Omental fat pad (tissue), 4 donors: ENCODE measurements at places on chromosomes 11 and 22.

- no peak for DNase-seq
Observed at GRCh38 chr11:96335388-96335787, 7.6 kb downstream of the MAML2 start.

DNA sequence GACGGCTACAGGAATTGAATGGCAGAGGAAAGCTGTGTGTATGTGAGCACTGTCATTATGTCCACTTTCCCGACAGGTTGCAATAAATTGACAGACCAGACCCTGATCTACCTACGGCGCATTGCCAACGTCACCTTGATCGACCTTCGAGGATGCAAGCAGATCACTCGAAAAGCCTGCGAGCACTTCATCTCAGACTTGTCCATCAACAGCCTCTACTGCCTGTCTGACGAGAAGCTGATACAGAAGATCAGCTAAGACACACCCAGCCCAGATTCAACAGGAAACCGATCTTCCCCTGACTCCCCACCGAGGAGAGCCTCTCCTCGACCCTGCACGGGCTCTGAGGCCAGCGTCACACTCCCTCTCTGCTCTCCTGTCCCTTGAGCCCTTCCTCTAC lies 11.5 kb upstream of the GRK2 start:
- no peak for DNase-seq

DNA sequence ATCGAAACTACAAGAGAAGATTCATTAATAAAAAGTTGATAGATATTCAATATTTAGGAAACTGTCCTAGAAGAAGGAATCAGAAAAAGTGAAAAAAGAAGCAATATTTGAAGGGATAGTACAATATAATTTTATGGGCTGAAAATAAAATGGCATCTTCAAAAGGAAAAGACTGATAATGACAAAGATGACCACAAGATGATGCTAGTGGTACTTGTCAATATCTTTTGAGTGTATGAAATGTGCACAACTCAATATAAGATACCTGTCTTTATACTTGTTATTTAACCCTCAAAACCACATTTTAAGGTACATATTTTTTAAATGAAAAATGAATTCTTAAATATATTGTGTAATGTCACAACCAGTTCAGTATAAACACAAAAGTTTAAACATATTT lies 1059.6 kb upstream of the RAG2 start:
- DNase-seq: no peak

DNA sequence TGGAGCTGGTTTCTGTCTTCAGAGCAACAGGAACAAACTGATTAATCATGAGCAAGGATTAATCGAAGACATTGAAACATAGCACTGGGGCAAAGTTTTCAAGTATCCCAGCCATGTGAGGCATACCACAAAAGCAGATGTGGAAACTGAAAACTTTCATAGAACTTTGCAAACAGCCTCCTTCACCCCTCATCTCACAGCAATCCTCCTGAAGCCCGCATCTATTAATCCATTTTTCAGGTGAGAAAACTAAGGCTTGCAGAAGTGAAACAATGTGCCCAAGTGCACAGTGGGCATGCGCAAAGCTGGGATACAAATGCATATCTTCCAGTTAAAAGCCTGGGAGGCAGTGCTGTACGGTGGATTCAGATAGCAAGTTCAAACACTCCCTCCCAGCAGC lies 58.6 kb upstream of the HMGXB4 start:
- DNase-seq: no peak

DNA sequence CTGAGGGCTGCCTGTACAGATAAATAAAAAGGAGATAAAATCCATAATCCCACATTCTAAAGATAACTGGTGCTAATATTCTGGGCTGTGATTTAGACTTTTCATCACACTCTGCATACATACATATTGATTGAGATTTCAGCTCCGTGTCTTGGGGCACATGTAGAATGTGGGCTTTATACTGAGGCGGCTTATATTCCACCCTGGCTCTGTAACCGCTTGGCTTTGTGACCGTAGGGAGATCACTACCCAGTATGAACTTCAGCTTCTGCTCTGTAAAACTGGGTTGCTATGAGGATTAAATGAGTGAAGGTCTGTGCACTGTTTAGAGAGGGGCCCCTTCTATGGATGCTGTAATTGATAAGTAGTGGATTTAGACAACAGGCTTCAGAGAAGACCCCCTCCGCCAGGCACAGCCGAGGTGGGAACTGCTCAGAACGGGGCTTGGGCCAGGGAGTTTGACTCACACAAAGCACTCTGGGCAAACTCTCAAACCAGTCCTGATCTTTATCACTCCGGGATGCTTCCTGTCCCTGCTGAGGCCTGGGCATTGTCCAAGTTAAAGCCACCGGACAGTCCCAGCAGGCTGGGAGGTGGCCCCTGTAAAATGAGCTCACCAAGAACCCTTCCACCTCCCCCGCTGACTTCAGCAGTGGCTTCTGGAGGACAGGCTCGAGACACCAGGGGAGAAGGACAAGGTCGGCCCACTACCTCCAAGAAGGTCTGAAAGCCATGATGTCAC lies 17.2 kb downstream of the KIAA1671 start:
- DNase-seq: no peak

- no peak for DNase-seq
Observed at GRCh38 chr11:78248903-78249302, 60.2 kb downstream of the USP35 start.

- no peak for DNase-seq
Observed at GRCh38 chr11:101466352-101466751, 117.5 kb downstream of the TRPC6 start.

GRCh38 chr11:6771926-6772893 lies at the start of gene OR2AG2:
Gene OR2AG2, minus strand, starts transcription at chr11:6771976. Its CDS starts 3,019 bp downstream, at chr11:6768957.
- DNase-seq: no peak

GRCh38 chr11:101583251-101584128 lies at the start of gene TRPC6:
Gene TRPC6, minus strand, starts transcription at chr11:101584007. Its CDS starts 504 bp downstream, at chr11:101583503.
- no peak for DNase-seq

DNA sequence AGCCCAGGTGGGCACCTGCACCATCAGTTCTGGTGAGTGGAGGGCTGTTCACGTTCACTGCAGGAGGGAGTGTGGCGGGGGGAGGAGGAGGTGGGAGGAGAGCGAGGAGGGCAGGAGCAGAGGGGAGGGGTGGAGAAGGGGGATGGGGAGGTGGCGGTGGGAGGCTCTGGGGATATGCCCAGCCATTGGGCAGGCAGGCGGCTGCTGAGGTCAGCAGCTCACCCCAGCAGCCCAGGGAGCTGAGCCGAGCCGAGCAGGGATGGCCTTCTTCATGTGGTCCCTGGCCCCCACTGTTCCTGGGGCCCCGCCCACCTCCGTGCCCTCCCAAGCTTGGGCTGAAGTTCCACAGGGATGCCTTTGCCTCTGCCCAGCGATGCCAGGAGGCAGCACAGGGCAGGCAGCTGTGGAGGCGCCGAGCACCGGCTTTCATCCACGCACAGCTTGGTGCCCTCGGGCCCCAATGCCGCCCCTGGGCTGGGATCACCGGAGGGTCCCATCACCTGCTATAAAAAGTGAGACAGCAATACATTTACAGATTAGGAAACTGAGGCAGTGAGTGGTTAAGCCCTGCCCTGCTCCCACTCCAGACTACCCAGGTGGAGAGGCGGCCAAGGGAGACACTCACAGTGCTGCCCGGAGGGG lies 21.6 kb downstream of the RTN4R start:
- DNase-seq: no peak
